Brain (organoid and tissue), 16 donors: ENCODE measurements at places on chromosomes 2 and 18.

DNA sequence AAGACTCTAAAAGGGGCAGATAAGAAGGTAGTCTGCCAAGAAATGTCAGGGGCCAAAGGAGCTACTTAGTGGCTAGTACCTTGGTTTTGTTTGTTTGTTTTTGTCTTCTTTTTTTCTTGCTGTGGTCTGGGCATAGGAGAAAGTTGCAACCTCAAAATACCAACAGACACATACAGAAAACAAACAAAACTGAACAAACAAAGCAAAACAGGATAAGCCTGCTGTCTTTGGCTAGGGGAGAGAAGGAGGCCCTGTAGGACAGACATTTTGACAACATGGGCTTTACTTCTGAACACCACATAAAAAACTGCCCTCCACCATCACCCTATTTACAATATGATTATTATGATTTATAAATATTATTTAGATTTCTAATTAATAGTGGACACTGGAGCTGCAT is 460.8 kb downstream of the PTH2R start:
- no peak for DNase-seq

DNA sequence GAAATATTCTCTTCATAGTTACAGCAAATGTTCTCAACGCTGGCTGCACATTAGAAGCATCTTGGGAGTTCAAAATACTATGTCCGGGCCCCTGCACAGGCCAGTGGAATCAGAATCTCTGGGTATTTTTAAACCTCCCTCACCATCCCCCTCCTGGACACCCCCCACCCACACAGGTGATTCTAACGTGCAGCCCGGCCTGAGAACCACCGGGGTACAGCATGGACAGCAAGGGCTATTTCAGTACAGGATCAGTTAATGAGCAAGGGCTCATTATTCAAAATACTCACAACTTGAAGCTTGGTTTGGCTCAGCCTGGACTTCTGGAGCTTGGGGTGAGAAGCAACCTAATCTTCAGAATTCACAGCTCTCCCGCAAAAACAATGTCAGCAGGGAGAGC is 31.4 kb downstream of the INO80C start:
- no peak for DNase-seq

GRCh38 chr2:160139350-160139749 is 60.7 kb downstream of the ITGB6 start:
- no peak for DNase-seq

DNA sequence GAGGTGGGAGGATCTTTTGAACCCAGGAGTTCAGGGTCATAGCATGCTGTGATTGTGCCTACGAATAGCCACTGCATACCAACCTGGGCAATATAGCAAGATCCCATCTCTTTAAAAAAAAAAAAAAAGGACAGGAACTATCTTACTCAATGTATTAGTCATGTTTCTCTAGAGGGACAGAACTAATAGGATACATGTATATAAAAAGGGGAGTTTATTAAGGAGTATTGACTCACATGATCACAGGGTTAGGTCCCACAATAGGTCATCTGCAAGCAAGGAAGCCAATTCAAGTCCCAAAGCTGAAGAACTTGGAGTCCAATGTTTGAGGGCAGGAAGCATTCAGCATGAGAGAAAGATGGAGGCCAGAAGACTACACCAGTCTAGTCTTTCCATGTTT is 18.8 kb upstream of the CASP10 start:
- DNase-seq = no peak

DNA sequence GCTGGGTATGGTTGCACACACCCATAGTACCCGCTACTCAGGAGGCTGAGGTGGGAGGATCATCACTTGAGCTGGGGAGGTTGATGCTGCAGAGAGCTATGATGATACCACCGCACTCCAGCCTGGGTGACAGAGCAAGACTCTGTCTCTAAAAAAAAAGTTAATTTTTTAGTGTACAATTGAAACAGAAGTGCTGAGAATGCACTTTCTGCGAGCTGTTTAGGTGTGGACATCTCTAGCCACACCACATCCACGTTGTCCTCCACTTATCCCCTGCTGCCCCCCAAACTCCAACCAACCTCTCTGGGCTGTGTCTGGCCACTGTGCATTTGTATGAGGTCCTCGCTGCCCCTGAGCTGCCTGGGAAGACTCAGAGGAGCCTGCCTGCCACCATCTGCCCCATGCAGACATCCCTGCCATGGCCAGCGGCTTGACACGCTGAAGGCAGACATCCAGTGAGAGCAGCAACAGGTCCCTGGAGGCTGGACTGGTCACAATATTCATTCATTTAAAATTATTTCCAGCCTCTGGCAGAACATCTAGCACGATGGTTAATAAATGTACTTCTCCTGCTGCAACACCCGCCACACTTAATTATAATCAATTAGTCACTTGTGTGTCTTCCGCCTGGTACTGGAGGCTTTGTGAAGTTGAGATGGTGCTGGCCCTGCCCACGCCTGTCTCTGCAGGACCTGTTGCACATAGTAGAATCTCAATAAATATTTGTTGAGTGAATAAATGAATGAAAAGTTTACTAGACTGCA is 3.7 kb upstream of the AFF3 start:
- no peak for DNase-seq

- DNase-seq = no peak
Observed at GRCh38 chr18:13372531-13372951, 154.0 kb downstream of the LDLRAD4 start.

DNA sequence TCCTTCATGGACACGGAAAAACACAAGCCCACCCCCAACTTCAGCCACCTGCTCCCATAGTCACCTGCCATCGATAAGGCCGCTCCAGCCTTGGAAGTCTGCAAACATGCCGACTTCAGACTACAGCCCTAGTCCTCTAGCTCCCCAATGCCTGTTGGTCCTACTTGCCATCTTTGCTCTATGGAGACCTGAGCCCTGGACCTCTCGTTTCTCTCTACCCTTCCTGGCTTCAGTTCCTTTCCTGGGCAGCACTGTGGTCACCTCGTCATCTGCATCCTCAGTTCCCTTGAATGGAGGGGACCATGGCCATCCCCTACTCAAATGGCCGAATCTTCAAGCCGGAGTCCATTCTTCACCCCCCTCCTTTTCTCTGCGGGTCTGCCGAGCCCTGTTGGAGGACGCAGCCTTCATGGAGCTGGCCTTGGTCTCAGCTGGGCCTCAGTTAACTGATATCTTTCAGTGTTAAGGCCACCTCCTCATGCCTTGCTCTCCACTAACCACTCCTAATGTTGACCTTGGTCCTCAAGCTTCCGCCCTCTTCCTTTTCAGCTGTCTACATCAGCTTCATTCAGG is 47.7 kb upstream of the GBX2 start:
- no peak for DNase-seq

DNA sequence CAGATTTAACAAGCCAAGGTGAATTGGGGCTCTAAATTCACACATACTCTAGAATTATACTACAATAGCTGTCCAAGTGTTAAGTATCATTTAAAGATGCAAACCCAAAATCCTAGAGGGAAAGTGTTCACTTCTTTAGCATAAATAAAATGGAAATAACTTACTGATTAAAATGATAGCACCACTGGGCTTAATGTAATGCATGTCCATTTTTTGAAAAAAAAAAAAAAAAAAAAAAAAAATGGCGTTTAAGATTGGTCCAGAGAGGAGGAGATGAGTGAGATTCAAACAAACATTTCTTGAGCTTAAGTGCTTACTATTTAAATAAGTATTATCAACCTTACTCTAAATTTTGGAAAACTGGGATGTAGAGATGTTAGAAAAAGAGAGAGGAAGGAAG is 251.5 kb upstream of the CWC22 start:
- DNase-seq = no peak

- no peak for DNase-seq
Observed at GRCh38 chr18:36355511-36355910, 58.0 kb downstream of the FHOD3 start.

- no peak for DNase-seq
Observed at GRCh38 chr2:119490653-119491195, 33.6 kb downstream of the SCTR start.

- peak; percentile 57 for DNase-seq
Observed at GRCh38 chr2:183490914-183491313, 366.7 kb downstream of the NUP35 start.

GRCh38 chr18:9619990-9620389 is 5.6 kb upstream of the PPP4R1 start:
- no peak for DNase-seq

DNA sequence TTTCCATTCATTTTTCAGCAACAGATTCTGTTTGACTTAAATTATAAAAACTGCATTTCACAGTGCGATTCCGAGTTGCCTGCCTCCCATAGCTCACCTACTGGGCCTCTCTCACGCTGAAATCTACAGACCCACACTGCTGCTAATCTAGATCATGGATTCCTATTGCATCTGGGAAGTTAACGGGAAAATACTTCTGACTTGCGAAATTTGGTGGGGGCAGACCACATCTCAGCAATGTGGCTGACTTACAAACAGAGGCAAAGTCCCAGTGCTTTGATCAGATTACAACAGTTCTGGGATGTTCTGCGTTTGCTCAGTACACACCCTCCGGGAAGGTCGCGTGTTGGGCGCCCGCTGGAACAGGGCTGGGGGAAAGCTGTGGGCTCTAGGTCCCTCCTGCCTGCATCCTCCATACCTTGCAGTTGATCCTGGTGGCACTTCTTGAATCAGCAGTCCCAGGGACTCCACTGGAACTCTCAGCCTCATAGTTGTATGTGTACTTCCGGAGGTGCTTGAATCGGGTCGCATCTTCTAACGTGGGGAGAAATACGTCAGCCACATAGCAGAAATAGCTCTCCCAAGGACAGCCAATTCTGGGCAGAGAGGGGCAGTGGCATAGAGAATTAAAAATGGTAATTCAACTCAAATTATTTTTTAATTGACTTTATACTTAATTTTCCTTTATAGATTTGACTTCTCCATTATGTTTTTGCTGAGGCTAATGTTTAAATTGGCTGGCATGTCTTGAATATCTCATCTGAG is 1.7 kb downstream of the APOB start:
- no peak for DNase-seq
